Activated CD4-positive, CD25-positive, alpha-beta regulatory T cell treated with anti-CD3 and anti-CD28 coated beads, Interleukin-2, amount 50 U/mL, for 24 hours (primary cell): ENCODE measurements at places on chromosomes 3 and 15.

GRCh38 chr3:164030194-164030593, 1048.1 kb downstream of the SI start:
- ATAC-seq = no peak

DNA sequence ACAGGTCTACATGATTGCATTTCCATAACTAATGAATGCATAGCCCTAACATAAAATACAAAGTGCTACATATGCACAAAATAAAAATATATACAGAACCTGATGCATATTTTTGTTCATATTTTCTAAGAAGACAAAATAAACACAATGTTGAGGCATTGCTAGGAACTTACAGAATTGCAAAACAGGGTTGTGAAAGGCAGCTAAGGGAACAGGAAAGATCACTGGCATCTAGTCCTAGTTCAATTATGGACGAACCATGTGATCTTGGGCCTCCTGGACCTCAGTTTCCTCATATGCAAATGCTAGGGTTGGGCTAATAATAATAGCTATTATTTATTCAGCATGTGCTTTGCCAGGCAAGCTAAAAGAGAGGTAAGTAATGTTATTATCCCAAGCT, 15.5 kb upstream of the NCEH1 start:
- no peak for ATAC-seq

- no peak for ATAC-seq
These were observed 10.4 kb downstream of the KPNA4 start for GRCh38 chr3:160554980-160555379.

DNA sequence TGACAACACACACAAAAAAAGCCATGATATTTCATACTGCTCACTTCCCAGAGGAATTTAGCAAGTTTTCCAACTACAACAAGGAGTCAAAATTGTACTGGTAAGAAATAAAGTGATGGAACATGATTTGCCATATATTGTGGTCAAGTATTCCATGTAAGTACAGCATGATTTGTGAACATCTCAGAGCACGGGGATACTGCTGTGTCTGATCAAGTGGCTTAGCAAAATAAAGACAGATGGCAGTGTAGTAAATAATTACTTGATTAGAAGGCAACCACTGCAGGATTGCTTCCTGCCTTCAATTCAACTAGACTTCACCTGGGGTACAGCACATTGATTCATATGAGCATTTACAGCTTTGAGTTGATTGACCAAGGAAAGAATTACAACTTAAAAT, 51.6 kb upstream of the DUT start:
- no peak for ATAC-seq
